ENCODE measurements at places on chromosomes 16 and 17. TPM values are rescaled to one million over a fixed set of nuclear protein-coding genes. Genes with fewer than 3 reads are reported as not detected.

The RGS11 gene
- total RNA-seq: 0.08 TPM

The IGFBP4 gene
- total RNA-seq: 35.1 TPM

GRCh38 chr16:31400191-31400590, 7.1 kb downstream of the ITGAD start:
- no peak for DNase-seq

GRCh38 chr16:2706611-2707311, 13.3 kb downstream of the PRSS27 start:
- no peak for DNase-seq

DNA sequence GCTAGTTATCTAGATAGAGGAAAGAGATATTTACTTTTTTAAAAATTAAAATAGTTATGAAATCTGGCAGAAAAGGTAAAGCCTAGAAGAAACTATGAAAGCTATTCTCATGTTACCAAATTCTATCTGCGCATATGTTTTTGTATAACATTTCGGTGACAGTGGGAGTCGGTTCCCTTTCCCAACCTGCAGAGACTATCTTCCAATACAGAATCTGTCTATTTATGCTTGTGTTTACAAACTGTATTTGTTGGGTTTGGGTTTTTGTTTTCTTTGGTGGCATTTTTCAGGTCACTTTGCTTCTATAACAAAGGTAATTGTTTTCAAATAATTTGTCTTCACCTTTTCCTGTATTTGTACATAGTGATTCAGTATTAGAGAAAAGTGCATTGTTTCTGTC, 69.8 kb downstream of the YPEL2 start:
- no peak for DNase-seq

The FGF11 gene
- total RNA-seq: 13.7 TPM

- DNase-seq: no peak
Measured at GRCh38 chr17:47735536-47736011, 2.5 kb downstream of the TBX21 start.
